ENCODE measurements at places on chromosomes 4 and X. TPM values are rescaled to one million over a fixed set of nuclear protein-coding genes. Genes with fewer than 3 reads are reported as not detected.

Gene RHOXF2
- total RNA-seq, result not detected

Gene SMIM9
- not detected for total RNA-seq

Gene VCX2
- 3.2 TPM for total RNA-seq

Gene TCEAL6
- not detected for total RNA-seq

Gene CXCL6
- total RNA-seq, result not detected

Gene SLC49A3
- total RNA-seq, result not detected

Gene LDB2
- 21.6 TPM for total RNA-seq

Gene PPARGC1A
- 2.4 TPM for total RNA-seq

Gene MRPS18C
- 40.7 TPM for total RNA-seq

Gene TMLHE
- 11.0 TPM for total RNA-seq

Gene CFP
- not detected for total RNA-seq

Gene SPANXN3
- not detected for total RNA-seq

Gene CRMP1
- 37.7 TPM for total RNA-seq

Gene BEX4
- 0.68 TPM for total RNA-seq

Gene FAM3A
- 17.2 TPM for total RNA-seq

Gene CDKL5
- 2.9 TPM for total RNA-seq

Gene F8A3
- 0.41 TPM for total RNA-seq

Gene SPOCK3
- not detected for total RNA-seq

Gene SLC16A2
- 4.9 TPM for total RNA-seq

Gene F9
- not detected for total RNA-seq

Gene AFM
- total RNA-seq, result not detected

Gene SRPX
- 72.3 TPM for total RNA-seq

Gene ZDHHC15
- total RNA-seq, result 0.27 TPM

Gene RAI2
- 0.87 TPM for total RNA-seq

Gene DMRTC1
- total RNA-seq, result not detected

Gene ADH6
- not detected for total RNA-seq

Gene FOXP3
- not detected for total RNA-seq

Gene TGIF2LX
- 5.8 TPM for total RNA-seq

Gene FOXR2
- 8.1 TPM for total RNA-seq

Gene OPHN1
- 4.4 TPM for total RNA-seq

Gene PPEF1
- 0.72 TPM for total RNA-seq

Gene IQSEC2
- 11.9 TPM for total RNA-seq

Gene ERAS
- total RNA-seq, result not detected

Gene RAB41
- not detected for total RNA-seq

Gene RHOH
- total RNA-seq, result not detected

Gene SLC25A14
- 16.7 TPM for total RNA-seq

Gene C4orf50
- 0.02 TPM for total RNA-seq

Gene CT45A10
- total RNA-seq, result not detected

Gene CT45A1
- not detected for total RNA-seq

Gene PCDH7
- total RNA-seq, result 38.8 TPM

Gene EGF
- 10.3 TPM for total RNA-seq

Gene C1QTNF7
- total RNA-seq, result not detected

Gene AFP
- total RNA-seq, result 11.0 TPM

Measured in H4 (cell line).